ENCODE measurements at places on chromosomes 5 and 9.
A peak's percentile ranks its signal among the peaks of the same experiment; 100 is the strongest.

- no peak for DNase-seq
Measured at GRCh38 chr9:34589636-34590380, at the start of gene CNTFR. Gene CNTFR (minus strand): TSS chr9:34589724. CDS start chr9:34568981, 20,743 bp downstream.

DNA sequence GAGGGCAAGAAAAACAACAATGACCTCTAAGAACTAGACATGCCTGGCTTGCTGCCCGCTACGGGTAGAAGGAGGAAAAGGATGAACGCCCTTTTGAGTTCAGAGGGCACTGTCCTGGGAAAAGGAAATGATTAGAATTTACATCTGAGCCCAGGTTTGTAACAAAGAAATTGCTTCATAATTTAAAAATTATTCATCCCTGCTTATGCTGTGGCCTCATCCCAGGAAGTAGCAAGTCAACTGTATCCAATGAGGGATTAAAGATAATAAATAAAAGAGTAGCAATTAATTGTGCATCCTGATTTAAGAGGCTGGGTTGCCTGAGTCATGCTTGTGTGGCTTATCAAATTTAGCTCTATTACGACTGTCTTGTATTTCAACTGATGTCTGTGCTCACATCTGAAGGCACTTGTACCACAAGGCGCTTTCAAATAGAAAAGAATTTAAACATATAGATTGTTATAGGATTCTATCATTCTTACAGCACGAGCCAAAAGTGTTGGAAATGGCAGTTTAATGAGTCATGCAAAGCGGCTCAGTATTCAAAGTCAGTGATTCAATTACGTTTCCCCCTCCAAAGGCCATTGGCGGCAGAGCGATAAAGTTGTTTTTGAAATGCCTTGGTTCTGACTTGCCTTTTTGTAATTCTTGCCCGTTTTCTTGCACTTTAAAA is 40.0 kb upstream of the DMRT1 start:
- no peak for DNase-seq

- no peak for DNase-seq
Measured at GRCh38 chr9:112757282-112757883, 6.8 kb downstream of the SNX30 start.

DNA sequence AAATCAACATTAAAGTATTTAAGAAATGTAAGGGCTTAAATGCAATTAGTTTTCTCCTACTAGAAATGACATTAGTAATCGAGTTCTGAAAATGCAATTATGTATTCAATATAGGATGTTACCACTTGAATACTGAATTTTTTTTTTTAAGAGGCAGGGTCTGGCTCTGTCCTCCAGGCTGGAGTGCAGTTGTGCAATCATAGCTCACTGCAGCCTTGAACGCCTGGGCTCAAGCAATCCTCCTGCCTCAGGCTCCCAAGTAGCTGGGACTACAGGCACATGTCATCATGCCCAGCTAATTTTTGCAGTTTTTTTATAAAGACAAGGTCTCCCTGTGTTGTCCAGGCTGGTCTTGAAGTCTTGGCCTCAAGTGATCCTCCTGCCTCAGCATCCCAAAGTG is 1.5 kb downstream of the CDC20B start:
- no peak for DNase-seq

DNA sequence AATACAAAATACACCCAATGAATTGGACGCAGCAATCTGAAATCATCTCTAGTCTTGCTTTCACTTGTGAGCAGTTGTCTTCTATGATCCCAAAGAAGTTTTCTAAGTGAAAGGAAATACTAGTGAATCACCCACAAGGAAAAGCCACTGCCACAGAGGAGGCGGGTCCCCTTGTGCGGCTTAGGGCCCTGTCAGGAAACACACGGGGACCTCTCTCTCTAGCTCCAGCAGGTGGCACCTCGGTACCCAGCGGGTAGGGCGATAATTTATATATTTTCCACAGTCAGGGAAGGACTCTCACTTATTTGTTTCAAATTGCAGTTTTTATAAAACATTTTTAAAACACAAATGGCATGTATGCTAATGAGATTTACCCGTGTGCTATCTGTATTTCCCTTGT is 417.1 kb downstream of the KDM4C start:
- no peak for DNase-seq

DNA sequence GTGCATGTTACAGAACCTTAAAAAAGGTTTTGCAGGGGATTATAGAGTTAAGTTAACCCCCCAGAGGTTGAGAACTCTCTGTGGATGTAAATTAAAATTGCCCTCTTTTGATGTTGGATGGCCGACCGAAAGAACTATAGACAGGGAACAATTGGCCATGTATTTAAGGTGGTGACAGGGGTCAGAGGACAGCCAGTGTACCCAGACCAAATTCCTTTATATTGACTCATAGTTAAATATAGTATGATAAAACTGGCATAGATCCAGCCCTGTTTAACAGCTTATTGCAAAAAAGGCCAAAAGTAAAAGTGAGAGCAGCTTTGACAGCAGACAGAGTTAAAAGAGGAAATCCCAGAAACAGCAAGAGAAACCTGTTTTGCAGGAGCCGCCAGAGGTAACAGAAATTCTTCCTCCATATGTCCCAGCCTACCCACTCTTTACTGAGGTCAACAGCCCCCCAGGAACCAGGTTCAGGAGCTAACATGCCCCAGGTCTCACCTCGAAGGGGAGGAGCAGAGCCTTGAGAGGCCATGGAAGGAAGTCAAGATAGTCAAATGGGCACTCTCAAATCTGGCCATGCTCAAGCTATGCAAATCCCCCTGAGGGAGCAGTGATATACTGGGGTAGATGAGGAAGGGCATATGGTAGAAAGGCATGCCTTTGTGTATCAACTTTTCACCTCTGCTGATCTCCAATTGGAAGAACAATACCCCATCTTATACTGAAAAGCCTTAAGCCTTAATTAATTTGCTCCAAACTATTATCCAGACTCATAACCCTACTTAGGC is 156.4 kb upstream of the COX7C start:
- no peak for DNase-seq

DNA sequence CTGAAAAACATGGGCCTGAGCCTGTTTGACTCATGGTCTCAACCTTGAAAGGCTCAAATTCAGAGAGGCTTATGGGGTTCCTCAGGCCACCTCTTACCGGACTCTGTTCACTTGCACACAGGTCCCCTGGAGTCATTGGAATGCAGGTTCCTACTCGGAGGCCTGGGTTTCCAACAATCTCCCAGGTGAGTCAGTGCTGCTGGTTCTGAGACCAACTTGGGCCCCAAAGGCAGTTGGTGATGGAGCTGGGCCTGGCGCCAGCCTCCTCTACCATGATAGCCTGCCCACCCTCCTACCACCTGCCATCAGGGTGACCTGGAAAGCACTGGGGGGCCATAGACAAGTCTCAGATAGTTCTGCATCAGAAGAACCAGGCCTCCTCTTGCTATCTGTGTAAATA is 188.4 kb downstream of the RGS3 start:
- DNase-seq = no peak

- DNase-seq = no peak
Measured at GRCh38 chr9:120579139-120580050, 572 bp downstream of the CDK5RAP2 start.

GRCh38 chr9:108830272-108830671 is 25.5 kb downstream of the ACTL7B start:
- no peak for DNase-seq

GRCh38 chr9:126317513-126317912 is 9.1 kb upstream of the MVB12B start:
- DNase-seq = no peak

- peak; percentile 28 for DNase-seq
Measured at GRCh38 chr9:98807070-98807813, at the start of gene GALNT12. Gene GALNT12 (plus strand): TSS chr9:98807670. CDS start chr9:98807699, 29 bp downstream.

DNA sequence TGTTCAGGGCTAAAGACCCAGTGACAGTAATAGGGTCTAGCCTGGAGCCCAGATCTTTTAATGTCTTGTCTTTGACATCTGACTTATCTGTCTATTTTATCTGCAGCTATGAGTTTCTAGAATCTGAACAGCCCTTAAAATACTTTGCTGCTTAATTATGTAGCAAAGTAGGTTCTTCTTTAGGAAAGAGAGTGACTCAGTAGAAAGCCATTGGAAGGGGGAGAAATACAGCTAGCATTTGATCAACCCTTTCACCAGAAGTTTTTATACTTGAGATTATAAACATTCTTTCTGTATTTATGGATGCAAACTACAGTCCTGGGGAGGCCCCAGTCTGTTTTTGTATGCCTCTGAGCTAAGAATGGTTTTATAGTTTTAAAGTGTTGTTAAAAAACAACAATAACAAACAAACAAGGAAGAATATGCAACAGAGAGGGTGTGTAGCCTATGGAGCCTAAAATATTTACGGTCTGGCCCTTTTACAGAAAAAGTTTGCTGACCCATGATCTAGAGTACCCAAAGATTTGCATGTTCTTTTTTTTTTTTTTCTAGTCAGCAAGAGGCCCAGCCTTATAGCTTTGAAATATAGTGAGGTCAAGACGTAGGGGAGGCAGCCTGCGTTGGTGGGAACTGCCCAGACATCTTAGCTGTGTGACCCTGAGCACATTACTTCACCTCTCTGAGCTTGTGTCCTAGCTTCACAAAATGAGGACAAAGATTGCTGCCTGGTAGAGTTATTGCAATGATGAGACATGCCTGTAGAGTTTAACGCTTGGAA is 9.7 kb downstream of the GSN start:
- no peak for DNase-seq

- DNase-seq = no peak
Measured at GRCh38 chr5:93406971-93407401, 174.0 kb downstream of the NR2F1-AS1 start.

GRCh38 chr5:136037001-136037705 is 8.4 kb downstream of the TGFBI start:
- DNase-seq = peak; percentile 15

GRCh38 chr5:37436146-37436934 is 57.2 kb downstream of the WDR70 start:
- no peak for DNase-seq

DNA sequence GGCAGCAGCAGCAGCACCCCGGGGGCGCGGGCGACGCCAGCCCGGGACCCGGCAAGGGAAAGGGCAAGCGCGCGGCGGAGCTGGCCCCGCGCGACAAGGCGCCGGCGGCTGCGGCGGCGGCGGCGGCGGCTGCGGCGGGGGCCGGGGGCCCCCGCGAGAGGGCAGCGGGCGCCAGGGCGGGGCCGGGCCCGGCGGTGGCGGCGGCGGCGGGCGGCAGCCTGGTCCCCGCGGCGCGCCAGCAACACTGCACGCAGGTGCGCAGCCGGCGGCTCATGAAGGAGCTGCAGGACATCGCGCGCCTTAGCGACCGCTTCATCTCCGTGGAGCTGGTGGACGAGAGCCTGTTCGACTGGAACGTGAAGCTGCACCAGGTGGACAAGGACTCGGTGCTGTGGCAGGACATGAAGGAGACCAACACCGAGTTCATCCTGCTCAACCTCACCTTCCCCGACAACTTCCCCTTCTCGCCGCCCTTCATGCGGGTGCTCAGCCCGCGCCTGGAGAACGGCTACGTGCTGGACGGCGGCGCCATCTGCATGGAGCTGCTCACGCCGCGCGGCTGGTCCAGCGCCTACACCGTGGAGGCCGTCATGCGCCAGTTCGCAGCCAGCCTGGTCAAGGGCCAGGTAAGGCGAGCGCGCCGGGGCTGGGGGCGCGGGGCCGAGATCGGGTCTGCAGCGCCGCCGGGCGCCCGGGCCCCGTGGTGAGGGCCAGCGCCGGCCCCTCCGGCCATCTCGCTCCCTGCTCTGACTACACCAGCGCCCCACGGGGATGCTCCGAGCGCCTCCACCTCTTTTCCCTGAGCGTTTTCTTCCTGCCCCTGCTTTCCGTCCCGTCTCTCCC is at the start of gene UBE2QL1:
Gene UBE2QL1 (plus strand): TSS at position 238 of the 843 bp plus-strand sequence. CDS start 35 bp downstream, at position 273.
- DNase-seq = no peak

DNA sequence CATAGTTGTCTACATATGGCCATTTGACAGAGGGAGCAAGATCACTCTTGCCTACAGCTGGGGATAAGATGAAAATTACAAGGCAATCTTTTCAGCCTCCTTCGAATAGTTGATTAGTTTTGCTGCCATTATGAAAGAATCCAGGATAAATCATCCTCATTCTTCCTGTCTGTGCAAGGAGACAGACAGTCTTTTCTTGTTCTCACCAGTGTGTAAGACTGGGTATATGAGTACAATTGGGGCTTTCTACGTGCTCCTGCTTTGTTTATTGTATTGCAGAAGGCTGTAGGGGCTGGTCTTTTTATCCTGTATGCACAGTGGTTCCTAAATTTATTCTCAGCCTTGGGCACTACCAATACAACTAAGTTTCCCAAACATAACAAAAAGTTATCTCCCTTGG is 76.8 kb downstream of the SPEF2 start:
- DNase-seq = no peak

DNA sequence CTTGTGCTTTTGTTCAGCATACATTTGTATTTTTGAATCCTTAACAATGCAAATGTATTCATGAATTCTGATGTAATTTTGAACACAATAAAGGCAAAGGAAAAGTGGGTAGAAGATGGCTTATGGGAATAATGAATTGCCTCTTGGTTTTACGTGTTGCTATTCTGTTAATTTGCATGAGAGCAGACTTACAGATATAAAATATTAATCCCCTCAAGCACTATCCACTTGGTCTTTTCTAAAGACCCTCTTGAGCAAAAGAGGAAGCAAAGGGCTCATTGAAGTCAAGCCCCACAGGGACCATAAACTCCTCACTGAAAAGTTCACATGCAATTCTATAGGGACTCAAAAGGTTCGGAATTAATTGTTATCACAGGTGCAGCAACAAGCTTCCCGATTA is 51.9 kb downstream of the OSTF1 start:
- no peak for DNase-seq

DNA sequence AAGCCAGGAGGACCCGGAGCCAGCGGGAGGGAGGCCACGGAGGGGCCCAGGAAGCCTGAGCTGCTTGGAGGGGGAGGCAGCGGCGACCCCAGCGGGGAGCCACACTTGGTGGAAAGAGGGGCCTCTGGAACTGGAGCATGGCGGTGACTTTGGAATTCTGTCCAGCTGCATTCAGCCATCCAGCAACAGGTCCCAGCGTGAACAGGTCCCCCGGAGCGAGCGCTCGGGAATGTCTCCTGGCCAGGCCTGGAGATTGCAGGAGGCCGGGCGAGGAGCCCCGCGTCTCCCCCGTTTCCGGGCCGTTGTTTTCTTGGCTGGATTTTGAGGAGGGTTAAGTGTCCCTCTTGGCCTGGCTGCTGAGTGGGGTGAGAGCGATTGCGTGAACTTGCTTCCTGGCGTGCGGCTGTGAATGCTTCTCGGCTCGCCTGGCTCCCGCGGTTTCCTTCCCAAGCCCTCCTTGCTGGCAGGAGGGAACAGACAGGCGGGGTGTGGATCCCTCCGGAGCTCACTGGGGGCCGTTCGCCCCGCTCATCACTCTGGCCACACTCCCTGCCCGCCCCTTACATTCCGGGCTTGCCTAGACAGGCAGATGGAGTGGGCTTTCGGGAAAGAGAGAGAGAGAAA is 125.3 kb upstream of the IRX4 start:
- DNase-seq = no peak

DNA sequence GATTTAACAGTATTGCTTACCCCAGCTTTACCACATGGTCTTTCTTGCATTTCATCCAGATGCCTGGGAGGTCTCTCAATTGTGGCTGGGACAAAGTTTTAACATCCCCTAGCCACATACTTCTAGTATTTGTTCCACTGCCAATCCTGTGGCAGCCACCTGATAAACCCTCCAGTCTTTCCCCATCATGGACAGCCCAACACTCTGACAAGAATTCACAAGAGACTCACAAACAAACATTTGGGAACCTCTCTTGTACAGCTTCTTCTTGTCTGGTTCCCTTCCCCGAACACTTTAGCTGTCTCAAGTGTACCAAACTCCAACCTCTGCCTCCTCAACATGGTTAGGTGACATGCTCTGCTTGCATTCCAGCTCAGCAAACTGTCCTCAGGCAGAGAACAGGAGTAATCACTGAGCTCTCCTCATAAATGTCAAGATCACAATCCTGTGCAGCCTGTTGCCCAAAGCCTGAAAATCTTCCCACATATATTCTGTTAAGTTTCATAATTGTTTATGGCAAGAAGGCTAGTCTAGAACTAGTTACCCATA is 59.7 kb downstream of the STRBP start:
- no peak for DNase-seq
